ENCODE measurements at places on chromosomes 11 and 22.
A peak's percentile ranks its signal among the peaks of the same experiment; 100 is the strongest.

GRCh38 chr22:30717331-30717921 lies 22.8 kb downstream of the OSBP2 start:
- no peak for DNase-seq

DNA sequence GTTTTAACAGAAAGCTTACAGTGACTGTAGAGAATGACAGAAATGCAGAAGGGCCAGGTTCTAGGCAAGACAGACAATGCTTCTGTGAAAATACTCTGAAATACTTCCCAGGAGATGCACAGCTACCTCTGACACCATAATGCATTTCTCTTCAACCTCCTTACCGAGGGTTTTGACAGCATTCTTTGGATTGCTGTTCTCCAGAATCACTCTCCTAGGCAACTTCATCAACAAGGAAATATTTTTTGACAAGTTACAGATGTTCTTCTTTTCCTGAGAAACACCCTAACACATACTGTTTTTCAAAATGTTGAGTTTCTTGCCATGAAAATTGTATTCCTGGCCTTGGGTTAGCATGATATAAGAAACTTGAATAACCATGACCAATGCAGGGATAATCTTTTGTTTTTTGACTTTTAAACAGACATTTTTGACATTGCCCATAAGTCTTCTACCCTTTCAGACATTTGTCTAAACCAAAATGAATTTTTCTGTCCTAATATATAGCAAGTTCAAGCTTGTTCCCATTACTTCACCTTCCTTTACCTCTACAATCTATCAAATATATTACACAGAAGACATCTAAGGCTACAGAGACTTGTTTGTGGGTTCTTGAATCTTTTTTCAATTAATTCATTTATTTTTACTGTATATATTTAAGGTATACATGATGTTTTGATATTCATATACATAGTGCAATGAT lies 108.1 kb downstream of the CCDC34 start:
- no peak for DNase-seq

GRCh38 chr11:70863186-70863585 lies 389.2 kb downstream of the SHANK2 start:
- no peak for DNase-seq

GRCh38 chr22:33030923-33031525 lies 27.2 kb downstream of the SYN3 start:
- DNase-seq: no peak

- DNase-seq: no peak
Observed at GRCh38 chr22:26891429-26891828, 234.0 kb downstream of the MIAT start.

GRCh38 chr11:45885274-45885920 lies at the start of gene MAPK8IP1:
Gene MAPK8IP1, plus strand, starts transcription at chr11:45885651. Its CDS starts 170 bp downstream, at chr11:45885821.
- peak; percentile 58 for DNase-seq
